ENCODE measurements at places on chromosomes 13 and 19.

GRCh38 chr13:25630329-25630900 lies 258.6 kb downstream of the ATP8A2 start:
- DNase-seq, result no peak

- no peak for DNase-seq
Observed at GRCh38 chr19:35777086-35777841, 1.9 kb downstream of the ARHGAP33 start.

GRCh38 chr19:36256064-36256463 lies 41.2 kb downstream of the ZNF146 start:
- no peak for DNase-seq

- no peak for DNase-seq
Observed at GRCh38 chr13:91153372-91153771, 194.1 kb upstream of the MIR17HG start.

GRCh38 chr19:6373813-6374108 lies 1.2 kb downstream of the ALKBH7 start:
- no peak for DNase-seq

DNA sequence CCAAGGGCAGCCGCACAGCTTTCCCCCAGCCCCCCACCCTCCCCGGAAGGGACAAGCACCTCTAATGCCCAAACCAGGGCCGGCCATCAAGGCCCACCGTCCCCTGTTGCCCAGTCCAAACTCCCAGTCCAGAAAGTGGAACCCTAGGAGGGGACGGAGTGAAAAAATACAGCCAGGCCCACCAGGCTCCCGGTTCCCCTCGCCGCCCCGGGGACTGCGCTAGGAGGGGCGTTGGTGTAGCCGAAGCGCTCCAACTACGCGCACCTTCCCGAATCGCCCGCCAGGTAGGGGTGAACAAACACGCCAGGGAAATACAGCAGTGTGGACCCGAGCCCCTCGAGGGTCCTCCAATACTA lies 1.3 kb downstream of the KLF16 start:
- no peak for DNase-seq

- DNase-seq, result no peak
Observed at GRCh38 chr19:10305139-10305806, 4.3 kb downstream of the ZGLP1 start.

GRCh38 chr19:29858000-29858596 lies 46.3 kb downstream of the CCNE1 start:
- DNase-seq, result no peak

DNA sequence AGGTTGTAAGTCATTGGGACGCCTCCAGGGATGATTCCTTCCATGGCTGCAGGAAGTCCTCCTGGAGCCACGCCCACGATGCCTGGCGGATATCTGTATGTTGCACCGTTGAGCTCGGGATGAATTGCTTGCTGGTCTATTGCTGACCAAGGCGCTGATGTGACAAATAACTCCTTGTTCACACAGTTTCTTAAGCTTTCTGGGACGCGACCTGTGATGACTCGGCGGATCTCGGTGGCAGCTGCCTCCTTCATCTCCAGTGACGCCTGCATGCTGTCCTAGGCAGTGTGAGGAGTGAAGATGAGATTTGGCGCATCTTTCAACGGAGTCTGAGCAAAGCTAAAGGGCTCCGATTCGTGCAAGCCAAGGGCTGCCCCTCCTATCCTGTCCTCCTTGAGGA lies 7.6 kb upstream of the ZNF566 start:
- no peak for DNase-seq

GRCh38 chr19:3034656-3035541 lies 5.8 kb upstream of the TLE2 start:
- no peak for DNase-seq

All from stimulated activated CD4-positive, alpha-beta T cell treated with anti-CD3 and anti-CD28 coated beads, Interleukin-1b, Interleukin-23, amount 100 ng/mL, for 1 hour (primary cell).